Left forelimb (tissue), 1 donor: ENCODE measurements at places on chromosomes 7 and 10.

GRCh38 chr7:155338632-155339320 lies 41.1 kb downstream of the INSIG1 start:
- DNase-seq, result no peak

GRCh38 chr7:105020926-105021325 lies 6.9 kb downstream of the KMT2E start:
- no peak for DNase-seq

- peak; percentile 83 for DNase-seq
Measured at GRCh38 chr10:121974535-121975294, at the start of gene NSMCE4A. TSS of gene NSMCE4A (minus strand) at chr10:121975217. CDS start at chr10:121975165, 52 bp downstream.

DNA sequence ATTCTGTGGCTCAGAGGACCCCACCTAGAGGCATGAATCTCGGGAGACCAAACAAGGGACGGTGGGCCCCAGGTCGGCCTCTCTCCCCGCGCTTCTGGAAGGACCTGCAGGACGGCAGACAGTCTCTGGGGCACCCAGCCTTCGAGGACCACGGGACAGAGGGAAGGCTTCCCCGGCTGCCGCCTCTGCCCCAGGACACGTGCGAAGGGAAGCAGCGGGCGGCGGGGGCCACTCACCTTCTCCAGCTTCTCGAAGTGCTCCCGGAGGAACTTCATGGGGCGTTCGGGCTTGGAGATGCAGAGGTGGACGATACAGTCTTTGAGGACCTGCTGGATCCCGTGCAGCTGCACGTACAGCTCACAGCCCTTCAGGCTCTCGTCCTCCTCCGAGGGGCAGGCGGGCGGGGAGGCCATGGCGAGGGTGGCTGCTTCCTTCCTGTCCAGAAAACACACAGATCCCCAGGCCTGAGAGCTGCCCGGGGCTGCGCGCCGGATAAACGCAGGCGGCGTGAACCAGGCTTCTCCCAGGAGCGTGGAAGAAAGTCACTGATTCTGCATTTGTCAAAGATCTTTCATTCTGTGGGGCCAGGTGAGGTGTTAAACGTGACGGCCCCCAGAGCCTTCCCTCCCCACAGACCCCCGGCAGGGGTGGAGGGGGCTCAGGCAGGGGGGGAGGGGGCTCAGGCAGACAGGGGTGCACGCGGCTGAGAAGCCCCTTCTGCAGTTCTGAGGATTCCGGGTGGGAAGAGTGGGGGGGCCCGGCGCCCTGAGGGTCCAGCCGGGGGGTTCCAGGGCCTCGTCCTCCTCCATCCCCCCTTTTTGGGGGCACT lies 15.2 kb upstream of the DNAAF5 start:
- no peak for DNase-seq

GRCh38 chr7:17144322-17144721 lies 154.1 kb upstream of the AHR start:
- no peak for DNase-seq
